Hematopoietic multipotent progenitor cell (in vitro differentiated cells): ENCODE measurements at places on chromosomes 5 and 9.

DNA sequence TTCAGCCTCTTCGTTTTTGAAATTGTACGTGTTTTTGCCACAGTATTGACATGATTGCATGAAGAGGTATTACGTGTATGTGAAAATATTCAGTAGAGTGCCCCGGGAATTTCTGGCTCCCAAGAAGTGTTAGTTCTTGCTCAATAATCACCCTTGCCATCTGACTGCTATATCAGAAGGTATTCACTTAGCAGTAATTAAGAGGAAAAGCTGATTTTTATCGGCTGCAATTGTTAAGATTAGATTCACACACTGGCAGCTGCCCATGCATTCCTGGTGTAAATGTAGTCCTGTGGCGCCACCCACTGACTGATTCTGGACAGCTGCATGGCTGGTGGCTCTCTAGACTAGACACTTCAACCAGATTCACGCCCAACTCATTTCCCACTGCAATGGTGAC, 440.1 kb upstream of the ADAMTS16 start:
- DNase-seq = peak; percentile 5

GRCh38 chr9:76624391-76625048, 139.7 kb upstream of the PCA3 start:
- DNase-seq = no peak

DNA sequence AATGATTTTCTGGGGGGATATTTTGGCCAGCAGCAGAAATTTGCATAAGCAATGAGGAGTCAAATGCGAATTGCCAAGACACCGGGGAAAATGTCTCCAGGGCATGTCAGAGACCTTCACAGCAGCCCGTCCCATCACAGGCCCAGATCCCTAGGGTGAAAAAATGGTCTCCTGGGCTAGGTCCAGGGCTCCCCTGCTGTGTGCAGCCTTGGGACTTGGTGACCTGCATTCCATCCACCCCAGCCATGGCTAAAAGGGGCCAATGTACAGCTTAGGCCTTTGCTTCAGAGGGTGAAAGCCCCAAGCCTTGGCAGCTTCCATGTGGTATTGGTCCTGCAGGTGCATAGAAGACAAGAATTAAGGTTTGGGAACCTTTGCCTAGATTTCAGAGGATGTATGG, 534.5 kb upstream of the MEF2C start:
- no peak for DNase-seq

GRCh38 chr9:95494416-95495371, 22.1 kb downstream of the PTCH1 start:
- no peak for DNase-seq

DNA sequence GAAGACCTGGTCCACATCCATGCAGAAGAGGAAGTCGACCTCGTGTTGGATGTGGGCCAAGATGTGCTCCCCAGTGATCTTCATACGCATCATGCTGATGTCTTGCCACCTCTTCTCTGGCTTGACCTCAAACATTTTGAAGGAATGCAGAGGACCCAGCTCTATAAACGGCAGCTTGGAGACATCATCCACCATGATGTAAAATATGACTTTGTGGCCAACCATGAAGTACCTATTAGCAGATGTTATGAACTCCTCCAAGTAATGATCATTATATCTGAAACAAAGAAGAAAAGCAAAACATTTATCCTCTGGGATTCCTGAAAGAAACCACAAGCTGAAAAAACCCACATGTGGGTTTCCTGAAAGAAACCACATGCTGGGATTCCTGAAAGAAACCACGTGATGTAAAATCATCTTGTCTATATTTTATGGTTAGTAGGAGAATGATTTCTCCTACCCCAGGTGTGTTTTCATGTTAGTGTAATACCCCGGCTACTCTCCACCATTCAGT, 52.3 kb downstream of the GGTA1 start:
- no peak for DNase-seq

- DNase-seq = no peak
Measured at GRCh38 chr5:148314187-148314586, 2.0 kb downstream of the SPINK7 start.

GRCh38 chr9:68802525-68803015, 97.5 kb downstream of the PIP5K1B start:
- no peak for DNase-seq

DNA sequence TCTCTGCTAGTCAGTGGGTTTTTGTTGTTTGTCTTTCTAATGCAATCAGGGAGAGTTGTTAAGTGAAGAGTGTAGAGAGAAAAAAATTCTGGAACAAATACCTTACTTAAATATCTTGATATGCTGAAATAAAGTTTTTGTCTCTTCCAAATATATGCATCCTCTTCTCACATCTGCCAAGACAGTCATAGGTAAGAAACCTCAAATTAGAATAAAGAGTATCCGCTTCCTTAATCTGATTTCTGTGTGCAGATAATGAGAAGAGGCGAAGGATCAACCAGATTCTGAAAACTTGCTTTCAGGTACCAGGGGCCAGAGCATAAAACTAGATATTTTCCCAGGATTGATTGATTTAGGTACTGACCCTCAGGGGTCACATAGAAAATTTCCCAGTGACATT, 11.3 kb upstream of the IL6ST start:
- DNase-seq = no peak

GRCh38 chr9:99425923-99426842, 204.1 kb downstream of the SEC61B start:
- DNase-seq = no peak

DNA sequence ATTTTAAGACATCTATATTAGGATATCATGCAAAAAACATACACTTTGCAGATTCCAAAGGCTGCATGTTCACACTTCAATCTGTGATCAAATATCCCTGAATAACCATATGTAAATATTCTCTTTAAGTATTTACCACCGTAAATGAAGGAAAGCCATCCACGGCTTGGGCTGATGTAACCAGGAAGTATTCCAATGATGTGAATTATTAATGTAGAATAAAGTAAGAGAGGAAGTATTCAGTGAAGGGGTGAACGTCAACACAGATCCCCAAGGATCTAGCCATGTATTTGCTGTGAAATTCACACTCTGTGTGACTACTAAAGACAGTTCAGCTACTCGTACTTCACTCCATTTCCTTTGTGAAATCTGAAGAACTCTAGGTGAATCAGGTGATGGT, 75.2 kb downstream of the CDH6 start:
- no peak for DNase-seq

- no peak for DNase-seq
Measured at GRCh38 chr5:56259002-56259511, 25.9 kb upstream of the ANKRD55 start.

DNA sequence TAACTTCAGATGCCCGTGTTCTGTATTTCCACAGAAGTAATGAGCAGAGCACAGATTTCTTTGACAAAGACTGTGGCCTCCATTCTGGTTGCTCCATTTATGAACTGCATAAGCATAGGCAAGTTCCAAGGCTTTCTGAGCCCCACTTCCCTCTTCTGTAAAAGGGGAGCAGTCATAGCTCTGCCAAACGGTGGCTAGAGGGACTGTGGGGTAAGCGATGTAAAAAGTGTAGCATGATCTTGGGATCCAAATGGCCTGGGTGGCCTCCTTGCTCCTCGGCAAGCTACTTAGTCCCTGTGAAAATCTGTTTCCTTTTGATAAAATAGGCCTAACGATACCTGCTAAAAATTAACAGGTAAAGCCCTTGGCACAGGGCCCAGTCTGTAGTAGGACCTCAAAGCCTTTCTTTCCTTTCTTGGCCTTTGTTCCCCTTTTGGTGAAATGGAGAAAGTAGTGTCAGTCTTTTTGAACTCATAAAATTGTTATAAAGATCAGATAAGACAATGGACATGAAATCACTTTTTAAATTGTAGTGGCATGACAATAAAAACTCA, 646.6 kb downstream of the ACTL7B start:
- DNase-seq = peak; percentile 65

DNA sequence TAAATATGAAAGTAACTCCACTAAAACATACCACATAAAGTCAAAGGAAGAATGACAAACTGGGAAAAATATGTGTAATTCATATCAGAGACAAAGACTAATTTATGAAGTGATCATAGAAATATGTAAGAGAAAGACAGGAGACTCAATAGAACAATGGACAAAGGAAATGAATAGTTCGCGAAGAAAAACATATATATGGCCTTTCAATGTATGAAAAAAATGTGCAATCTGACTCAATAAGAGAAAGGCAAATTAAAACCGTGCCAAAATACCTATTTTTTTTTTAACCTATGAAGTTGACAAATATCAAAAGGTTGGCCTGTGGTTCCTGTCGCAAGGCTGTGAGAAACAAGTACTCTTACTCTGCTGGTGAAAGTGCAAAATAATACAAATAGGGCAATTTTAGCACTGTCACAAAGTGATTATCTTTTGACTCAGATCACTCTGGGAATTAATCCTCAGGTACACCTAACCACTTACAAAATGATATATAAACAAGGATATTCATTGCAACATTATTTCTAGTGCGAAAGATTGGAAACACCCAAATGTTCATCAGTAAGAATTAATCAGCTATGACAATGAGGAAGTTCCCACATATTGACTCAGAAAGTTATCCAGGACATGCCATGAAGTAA, 3.7 kb downstream of the C9 start:
- DNase-seq = no peak

- DNase-seq = no peak
Measured at GRCh38 chr9:133572821-133573361, 36.3 kb downstream of the FAM163B start.

DNA sequence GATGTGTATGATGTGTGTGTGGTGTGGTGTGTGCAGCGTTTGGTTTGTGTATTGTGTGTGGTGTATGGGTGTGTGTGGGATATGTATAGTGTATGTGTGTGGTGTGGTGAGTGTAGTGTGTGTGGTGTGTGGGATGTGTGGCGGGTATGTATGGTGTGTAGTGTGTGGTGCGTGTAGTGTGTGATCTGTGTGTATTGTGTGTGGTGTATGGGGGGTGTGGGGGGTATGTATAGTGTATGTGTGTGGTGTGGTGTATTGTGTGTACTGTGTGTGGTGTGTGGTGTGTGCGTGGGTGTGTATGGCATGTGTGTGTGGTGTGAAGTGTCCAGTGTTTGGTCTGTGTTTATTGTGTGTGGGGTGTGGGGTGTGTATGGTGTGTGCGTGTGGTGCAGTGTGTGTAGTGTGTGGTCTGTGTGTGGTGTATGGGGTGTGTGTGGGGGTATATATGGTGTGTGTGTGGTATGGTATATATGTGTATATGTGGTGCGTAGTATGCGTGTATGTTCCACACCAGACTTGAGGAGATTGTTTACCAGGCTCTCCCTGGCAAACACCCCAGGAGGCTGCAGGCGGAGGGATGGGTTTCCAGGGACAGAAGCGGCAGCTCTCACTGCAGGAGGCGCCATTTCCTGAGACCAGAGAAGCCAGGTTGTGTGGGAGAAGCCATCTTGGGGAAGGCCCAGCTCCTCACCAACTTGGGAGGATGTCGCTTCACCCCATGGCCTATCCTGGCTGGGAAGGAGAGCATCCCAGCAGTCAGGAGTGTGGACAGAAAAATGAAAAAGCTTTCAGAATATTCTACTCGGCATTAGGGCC, 138.1 kb downstream of the NXNL2 start:
- no peak for DNase-seq

GRCh38 chr5:79821-80220, 12.1 kb upstream of the PLEKHG4B start:
- no peak for DNase-seq

GRCh38 chr9:133225171-133226011, 16.3 kb upstream of the OBP2B start:
- DNase-seq = no peak

DNA sequence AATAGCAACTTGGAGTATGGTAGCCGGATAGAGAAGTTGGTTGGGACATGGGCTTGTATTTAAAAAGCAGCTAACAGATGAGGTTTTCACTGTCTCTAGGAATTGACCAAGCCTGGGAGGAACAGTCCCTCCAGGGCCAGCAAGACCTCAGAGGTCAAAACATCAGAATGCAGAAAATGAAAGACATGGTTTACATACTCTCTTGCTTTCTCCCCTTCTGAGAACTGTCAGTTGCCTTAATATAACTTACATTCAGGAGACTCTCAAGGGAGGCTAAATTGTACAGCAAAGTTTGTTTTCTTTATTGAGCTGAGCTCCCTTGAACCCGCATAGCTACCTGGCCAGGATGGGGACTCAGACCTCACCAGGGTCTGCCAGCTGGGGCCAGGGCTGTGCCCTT, 179.3 kb downstream of the GAS1 start:
- DNase-seq = no peak

DNA sequence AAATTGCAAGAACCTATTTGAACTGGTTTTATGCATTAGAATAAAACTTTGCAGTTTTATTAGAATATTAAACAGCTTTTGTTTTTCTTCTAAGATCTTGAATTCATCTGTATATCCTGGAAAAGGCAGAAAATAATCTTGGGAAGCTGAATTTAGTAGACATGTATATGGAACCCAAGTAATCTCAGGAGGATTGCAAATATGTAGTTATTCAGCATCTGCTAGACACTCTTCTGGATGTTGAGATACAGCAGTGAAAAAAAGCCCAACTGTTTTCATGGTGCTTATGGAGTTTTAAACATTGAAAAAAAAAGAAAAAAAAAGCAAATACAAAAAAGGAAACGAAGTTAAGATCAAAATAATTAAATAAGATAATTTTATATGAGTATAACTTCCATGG, 922.2 kb upstream of the SEMA6A start:
- no peak for DNase-seq

- DNase-seq = no peak
Measured at GRCh38 chr5:39475159-39475571, 50.4 kb upstream of the DAB2 start.

DNA sequence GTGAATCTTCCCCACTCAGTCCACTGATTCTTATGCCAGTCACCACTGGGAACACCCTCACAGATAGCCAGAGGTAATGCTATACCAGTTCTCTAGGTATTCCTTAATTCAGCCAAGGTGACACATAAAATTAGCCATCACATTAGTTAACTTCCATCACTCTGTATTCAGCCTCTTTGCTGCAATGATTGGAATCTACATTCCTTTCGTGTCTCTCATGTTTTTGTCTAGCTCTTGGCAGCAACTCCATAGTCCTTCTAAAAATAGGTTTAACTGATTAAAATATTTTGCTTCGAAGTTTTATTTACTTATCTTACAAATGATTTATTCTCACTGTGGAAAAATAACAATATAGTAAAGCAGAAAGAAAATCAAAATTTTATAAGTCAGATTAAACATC, 19.6 kb upstream of the RNF20 start:
- DNase-seq = no peak

GRCh38 chr5:79856456-79857055, 134.5 kb downstream of the MTX3 start:
- no peak for DNase-seq
